HCT116 (cell line): ENCODE measurements at places on chromosomes 13 and 19. TPM values are rescaled to one million over a fixed set of nuclear protein-coding genes. Genes with fewer than 3 reads are reported as not detected.

- no peak for DNase-seq
Observed at GRCh38 chr13:80452279-80452678, 111.4 kb upstream of the SPRY2 start.

- no peak for DNase-seq
Observed at GRCh38 chr13:87078947-87079795, 592.0 kb upstream of the SLITRK5 start.

- no peak for DNase-seq
Observed at GRCh38 chr19:13024126-13024950, 29.1 kb downstream of the NFIX start.

DNA sequence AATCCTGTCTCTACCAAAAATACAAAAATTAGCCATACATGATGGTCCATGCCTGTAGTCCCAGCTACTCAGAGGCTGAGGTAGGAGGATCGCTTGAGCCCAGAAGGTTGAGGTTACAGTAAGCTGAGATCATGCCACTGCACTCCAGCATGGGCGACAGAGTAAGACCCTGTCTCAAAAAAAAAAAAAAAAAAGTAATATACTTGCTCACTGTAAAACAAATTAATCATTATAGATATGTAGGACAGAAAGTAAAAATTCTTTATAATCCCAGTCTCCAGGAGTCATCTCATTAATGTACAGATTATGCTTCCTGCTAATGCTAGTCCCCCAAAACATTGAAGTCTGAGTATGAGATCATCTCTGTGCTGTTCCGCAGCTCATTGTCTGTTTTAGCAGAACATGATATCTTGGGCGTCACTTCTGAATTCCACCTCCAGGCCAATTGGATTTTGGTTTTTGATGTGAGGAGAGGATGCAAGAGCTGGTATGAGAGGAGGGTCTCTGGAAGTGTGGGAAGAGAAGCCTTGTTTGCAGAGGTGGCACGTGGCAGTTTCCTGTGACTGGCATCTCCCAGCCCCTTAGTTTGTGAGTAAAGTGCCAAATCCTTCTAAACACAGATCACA, 75.4 kb upstream of the NPAS1 start:
- DNase-seq = no peak

DNA sequence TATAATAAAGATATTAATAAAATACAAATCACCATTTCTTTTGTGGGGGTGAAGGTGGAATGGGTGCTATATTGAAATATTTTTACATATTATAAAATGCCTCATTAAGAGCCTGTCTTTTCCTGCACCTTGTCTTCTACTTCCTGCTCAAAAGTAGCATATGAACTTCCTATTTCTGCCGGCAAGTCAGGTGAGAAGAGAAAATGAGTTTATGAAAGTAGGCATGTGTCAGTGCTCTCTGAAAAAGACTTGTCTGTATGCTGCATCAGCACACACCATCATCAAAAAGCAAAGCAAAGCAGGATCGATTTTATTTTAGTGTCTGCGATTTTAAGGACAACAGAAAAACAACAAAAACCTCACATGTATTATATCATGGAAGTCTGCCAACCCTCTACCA, 114.2 kb downstream of the RAP2A start:
- DNase-seq = no peak

- DNase-seq = no peak
Observed at GRCh38 chr13:42417626-42418025, 145.7 kb downstream of the AKAP11 start.

GRCh38 chr13:43389573-43389972, 366.2 kb downstream of the DNAJC15 start:
- no peak for DNase-seq

- no peak for DNase-seq
Observed at GRCh38 chr13:85277748-85278147, 521.5 kb downstream of the SLITRK6 start.

GRCh38 chr19:45952686-45953505, 20.8 kb downstream of the NOVA2 start:
- no peak for DNase-seq

DNA sequence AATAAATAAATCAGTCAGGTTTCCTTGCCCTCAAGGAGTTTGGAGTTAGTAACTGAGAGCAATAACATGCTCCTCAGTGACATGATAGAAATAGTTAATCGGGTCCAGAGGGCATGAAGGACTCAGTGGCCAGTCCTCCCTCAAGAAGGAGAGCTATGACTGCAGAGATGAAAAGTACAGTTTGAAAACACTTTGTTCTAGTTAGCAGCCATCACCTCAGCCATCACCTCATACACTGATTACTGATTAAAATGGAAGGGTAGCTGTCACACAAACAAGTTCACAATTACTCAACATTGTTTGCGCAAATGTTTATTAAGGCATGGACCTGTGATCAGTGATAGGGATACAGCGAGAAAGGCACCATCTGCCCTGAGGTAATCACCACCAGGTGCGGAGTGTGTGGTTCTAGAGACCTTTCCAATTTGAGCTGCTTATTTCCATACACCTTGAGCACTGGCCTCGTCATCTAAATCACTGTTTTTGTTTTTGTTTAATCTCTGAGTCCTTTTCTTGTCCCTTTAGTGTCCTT, 85.3 kb upstream of the RAP2A start:
- no peak for DNase-seq

- no peak for DNase-seq
Observed at GRCh38 chr19:16116067-16116466, 4.4 kb downstream of the RAB8A start.

DNA sequence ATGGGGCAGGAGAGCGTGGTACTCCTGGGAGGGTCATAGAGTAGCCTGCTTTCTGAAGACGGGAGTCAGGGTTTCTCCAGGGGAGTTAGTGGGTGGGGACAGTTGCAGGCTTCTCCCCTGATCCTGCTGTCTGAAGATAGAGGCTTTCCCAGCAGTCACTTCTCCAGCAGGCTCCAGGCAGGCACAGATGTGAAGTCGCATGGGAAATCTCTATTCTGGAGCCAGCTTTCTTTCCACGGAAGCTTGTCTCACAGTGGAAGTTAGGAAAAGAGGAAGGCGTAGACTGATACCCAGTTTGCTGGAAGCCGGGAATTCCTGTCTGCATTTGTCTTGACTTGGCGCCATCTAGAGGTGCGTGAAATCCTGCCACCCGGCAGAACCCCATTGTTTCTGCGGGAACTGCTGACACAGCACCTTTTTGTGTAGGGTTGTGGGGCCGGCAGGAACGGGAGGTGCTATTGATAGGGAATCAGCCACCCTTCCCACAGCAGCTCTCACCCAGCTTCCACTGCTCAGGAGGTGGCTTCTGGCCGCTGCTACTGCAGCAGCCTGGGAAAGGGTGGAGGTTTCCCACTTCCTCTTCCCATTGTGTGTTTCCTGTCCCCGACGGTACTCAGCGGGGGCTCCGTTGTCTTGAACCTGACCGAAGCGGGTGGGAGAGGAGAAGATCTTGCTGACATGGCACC, 28.5 kb upstream of the NPAS1 start:
- DNase-seq = peak; percentile 48

GRCh38 chr13:45817833-45818232, 33.7 kb downstream of the SIAH3 start:
- no peak for DNase-seq

GRCh38 chr13:30696278-30697176, 38.8 kb upstream of the ALOX5AP start:
- DNase-seq = no peak

DNA sequence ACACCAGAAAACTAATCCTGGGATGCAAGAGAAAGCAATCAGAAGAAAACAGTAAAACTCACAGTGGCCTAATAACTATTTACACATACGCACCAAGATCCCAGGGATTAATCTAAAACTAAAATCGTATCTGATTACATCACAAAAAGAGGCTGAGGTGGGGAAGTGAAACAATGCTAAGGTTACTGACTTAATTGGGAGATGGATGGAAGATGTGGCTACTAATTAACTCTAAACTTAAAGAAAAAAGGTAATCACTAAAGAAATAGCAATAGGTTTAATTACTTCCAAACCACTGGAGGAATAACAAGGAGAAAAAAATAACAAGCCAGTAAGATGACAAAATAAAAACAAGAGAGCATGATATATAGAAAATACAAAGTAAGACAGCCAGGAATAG, 50.4 kb downstream of the NUFIP1 start:
- DNase-seq = no peak

GRCh38 chr13:85608255-85608829, 190.9 kb downstream of the SLITRK6 start:
- DNase-seq = no peak

- no peak for DNase-seq
Observed at GRCh38 chr13:88627071-88627470, 955.9 kb downstream of the SLITRK5 start.

SACS gene
- 33.4 TPM for total RNA-seq

CD177 gene
- not detected for total RNA-seq

ICAM5 gene
- total RNA-seq = 53.9 TPM

TGFBR3L gene
- 30.9 TPM for total RNA-seq

ZNF563 gene
- total RNA-seq = not detected

IGLON5 gene
- not detected for total RNA-seq

SIAH3 gene
- not detected for total RNA-seq

ZIC5 gene
- 10.3 TPM for total RNA-seq

LGI4 gene
- 0.32 TPM for total RNA-seq

NPHS1 gene
- total RNA-seq = 0.57 TPM

B3GNT8 gene
- not detected for total RNA-seq
